ENCODE measurements at places on chromosomes 4 and X.
A peak's percentile ranks its signal among the peaks of the same experiment; 100 is the strongest.

DNA sequence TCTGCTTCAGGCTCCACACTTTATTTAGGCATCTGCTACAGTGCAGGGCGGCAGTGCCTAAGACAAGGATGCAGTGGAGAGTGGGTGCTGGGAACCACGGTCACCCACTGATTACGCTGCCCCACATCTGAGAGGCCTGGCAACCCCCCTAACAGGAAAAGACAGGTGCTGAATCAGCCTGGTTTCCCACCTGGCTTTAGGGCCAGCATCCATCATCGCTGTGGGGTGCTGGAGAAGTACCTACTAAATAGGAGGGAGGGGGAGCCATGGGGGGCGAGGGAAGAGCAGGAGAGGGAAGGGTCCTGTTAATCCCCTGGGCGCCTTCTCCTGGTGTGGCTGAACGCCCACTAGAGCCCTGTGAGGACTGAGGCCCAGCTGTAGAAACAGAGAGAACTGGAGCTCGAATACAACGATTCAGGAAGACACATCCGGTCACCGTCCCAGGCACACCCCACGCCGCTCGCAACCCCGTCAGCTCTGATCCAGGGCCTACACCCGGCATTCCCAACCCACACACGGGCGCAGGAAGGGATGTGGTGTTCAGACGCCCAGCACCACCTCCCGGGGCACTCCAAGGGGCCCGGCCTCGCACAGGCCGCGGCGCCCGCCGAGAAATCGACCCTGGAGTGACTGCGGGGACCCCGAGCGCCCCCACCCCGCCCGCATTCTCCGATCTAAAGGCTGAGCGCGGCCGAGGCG is 554 bp downstream of the DCTD start:
- peak; percentile 10 for DNase-seq

GRCh38 chr4:123449362-123449761 is 52.8 kb downstream of the SPRY1 start:
- no peak for DNase-seq

DNA sequence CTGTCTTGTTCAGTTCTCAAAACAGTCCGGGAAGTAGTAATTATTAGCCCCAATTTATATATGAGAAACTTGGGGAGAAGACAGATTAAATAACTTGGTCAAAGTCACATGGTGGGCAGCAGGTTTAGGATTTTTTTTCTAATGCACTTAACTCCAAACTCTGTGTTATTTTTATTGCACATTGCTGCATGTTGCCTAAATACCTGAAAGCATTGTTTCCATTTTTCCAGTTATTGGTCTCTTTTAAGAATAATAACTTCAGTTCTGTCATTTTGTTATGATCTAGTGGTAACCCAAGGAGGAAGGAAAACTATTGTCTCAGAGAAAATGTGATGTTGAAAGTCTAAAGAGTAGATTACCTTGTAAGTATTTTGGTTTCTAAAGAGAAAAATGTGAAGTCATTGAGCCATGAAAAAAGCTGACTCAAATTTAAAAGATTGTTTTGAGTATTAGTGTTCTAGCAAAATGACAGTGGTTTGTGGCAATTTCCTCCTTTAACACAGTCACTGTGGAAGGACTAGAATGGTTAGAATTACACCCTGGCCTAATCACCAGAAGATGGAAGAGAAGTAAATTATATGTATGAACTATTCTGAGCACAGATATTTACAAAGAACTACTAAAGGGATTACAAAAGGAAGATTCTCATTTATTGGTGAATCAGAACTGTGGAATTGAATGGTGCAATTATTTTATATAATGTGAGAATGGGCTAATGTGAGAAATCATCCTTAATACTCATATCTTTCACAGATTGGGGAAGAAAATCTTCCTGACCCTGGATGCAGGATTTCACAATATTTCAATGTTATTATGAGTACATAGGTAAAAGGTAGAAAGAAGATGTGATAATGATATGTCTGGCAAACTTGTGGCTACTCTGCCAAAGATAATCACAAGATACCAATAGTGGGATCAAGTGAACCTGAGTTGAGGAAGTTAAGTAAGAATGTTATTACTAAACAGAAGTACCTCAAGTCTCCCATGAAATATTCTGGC is 21.7 kb upstream of the CXCL8 start:
- no peak for DNase-seq

DNA sequence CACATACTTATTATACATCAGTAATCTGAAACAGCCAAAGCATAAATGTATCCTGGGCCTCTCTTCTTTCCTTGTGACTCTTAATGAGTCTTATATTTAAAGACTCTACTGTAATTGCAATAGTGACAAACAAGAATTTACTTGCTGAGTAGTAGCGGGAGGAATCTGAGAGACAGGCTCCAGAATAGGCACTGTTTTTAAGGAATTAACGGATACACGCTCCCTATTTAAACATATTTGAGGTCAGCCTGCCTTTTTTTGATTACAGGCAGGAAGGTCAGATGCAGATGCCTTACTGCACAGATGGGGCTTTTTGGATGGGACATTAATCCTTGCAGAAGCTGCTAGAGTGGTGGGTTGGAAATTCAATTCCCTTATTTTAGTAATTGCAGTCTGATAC is 196.3 kb upstream of the ANXA3 start:
- no peak for DNase-seq

DNA sequence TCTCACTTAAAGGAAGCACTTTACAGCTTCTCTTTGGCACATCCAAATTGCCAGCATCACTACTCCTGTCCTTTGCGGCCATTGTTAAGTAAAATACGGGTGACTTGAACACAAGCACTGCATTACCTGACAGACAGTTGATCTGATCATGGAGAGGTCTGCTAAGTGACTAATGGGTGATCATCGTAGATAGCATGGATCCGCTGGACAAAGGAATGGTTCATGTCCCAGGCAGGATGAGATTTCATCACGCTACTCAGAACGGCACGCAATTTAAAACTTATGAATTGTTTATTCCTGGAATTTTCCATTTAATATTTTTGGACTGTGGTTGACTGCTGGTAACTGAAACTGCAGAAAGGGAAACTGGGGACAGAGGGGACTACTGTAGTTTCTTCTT is 94.1 kb downstream of the NEUROG2 start:
- no peak for DNase-seq

DNA sequence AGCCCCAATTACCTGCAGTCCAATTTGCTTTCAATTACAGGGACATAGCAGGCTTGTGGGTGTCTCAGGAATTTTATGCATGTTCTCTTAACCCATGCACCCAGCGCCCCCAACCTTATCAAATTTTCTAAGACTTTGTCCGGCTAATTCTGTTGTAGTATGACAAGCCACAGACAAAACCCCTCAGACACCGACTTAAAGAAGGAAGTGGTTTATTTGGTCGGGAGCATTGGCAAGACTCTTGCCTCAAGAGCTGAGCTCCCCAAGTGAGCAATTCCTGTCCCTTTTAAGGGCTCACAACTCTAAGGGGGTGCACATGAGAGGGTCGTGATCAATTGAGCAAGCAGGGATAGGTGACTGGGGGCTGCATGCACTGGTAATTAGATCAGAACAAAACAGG is 28.7 kb upstream of the IL9R start:
- no peak for DNase-seq

DNA sequence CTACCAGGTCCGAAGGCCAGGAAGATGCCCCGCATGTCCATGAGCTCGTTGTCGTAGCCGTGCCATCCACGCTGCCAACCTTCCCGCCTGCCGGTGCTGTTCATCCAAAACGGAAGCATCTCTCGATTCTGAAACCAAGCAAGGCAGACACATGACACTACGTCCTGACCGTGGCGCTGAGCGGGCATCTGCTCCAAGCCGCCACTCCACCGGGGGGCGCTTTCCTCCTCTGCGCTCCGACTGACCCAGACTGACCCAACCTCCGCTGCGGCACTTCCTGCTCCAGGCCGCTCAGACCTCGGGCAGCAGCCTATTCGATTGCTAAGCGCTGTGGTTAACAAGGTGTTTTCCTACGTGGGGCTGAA is 120.5 kb downstream of the ENPP6 start:
- DNase-seq = no peak

GRCh38 chr4:160864253-160864652 is 1299.5 kb downstream of the FSTL5 start:
- no peak for DNase-seq

GRCh38 chr4:55083735-55084134 is 41.7 kb downstream of the KDR start:
- DNase-seq = no peak

DNA sequence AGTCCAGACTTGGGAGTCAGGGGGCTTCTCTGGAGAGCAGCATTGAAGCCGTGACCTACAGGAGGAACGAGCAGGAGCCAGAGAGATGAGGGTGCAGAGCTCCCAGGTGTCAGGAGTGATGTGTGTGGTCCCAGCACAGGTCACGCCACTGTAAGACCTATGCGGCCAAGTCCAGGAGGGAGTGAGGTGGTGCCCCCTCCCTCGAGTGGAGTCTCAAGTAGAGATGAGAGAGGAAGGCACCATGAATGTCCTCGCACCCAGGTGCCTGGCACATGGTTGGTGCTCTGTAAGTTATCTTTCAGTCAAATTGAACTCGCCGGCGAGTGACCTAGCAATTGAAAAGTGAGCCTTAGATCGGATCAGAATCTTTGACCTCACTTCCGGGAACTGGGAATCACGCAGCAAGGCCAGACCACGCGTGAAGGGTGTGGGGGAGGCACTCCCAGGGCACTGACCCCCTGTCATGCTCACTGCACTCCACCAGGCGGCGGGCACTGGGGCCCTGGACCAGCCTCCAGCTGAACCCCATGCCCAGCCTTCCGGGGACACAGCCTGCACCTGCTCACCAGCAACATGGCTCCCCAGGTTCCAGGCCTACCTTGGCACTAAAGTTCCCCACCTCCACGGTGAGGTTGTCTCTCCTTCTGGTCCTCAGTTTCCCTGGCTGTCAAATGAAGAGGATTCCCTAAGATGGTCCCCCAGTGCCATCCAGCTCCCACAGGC is 127.4 kb downstream of the HMX1 start:
- no peak for DNase-seq

- no peak for DNase-seq
These were observed 25.9 kb downstream of the PGM2 start for GRCh38 chr4:37852376-37852775.

DNA sequence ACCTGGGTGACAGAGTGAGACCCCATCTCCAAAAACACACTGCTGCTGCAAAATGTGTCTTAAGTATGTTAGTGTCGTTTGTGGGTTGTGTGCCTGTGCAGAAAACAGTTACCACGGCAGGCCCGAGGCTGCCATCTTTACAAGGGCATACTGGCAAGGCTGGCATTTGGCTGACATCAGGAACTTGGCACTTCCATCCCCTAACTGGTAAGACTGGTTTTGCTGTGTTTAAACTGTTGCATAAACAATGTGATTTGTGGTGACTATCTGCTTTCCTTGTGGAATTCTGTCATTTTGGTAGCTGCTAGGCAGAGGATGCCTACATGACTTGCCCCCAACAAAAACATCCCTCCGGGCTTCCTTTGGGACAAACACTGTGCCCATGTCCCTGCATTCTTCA is 12.3 kb downstream of the LRP2BP start:
- DNase-seq = peak; percentile 2

GRCh38 chr4:153976954-153977353 is 188.1 kb upstream of the SFRP2 start:
- DNase-seq = no peak

GRCh38 chr4:32789026-32789608 is 2068.9 kb downstream of the PCDH7 start:
- DNase-seq = no peak

DNA sequence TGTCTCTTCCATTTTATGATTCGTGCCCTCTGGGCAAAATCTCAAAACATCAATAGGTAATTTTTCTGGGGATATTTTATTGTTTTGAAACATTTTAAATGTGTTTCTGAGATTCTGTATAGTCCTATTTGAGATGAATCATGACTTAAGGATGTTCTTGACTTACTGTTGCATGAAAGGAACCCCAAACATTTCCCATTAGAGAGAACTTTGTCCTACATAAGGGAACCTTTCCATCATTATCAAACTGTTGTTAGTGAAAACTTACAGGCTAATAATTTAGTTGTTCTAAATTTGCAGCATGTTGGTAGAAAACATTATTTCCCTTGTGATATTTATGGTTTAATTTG is 523.3 kb downstream of the PPARGC1A start:
- no peak for DNase-seq

GRCh38 chrX:137387646-137388045 is 178.3 kb upstream of the ZIC3 start:
- no peak for DNase-seq

DNA sequence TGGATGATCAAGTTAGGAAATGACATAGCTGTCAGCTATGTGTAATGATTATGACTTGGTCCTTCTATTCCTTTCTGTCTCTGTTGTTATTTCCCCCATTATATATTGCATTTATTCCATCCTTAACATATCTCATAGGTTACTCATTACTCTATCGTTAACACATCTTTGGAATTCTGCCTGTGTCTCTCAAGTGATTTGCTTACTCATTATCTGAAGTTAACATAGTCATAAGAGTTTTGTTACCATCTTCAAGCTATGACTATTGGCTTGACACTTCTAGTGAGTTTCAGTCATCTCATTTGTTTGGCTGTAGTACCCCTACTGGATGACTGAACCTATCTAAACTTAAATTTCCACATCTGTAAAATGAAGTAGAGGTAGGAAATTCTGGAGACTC is 286.1 kb upstream of the PPP1R2C start:
- DNase-seq = no peak

- DNase-seq = no peak
These were observed 80.3 kb downstream of the GPC4 start for GRCh38 chrX:133335027-133335426.

- no peak for DNase-seq
These were observed 41.3 kb upstream of the MXD4 start for GRCh38 chr4:2303121-2303685.

GRCh38 chr4:19126903-19127302 is 1105.3 kb upstream of the LCORL start:
- no peak for DNase-seq

GRCh38 chr4:25823632-25824031 is 39.2 kb downstream of the SEL1L3 start:
- peak; percentile 8 for DNase-seq

- no peak for DNase-seq
These were observed 497.3 kb upstream of the FRG1 start for GRCh38 chr4:189443341-189443740.

GRCh38 chr4:168877511-168878491 is 132.3 kb downstream of the CBR4 start:
- peak; percentile 21 for DNase-seq
